HAP-1 (cell line): ENCODE measurements at places on chromosomes 12 and 14.

- DNase-seq: no peak
Measured at GRCh38 chr14:95043732-95044462, 113.4 kb downstream of the DICER1 start.

- DNase-seq: no peak
Measured at GRCh38 chr14:100130521-100130920, 28.9 kb downstream of the DEGS2 start.

GRCh38 chr14:49089107-49089506 lies 497.1 kb downstream of the RPS29 start:
- peak; percentile 16 for DNase-seq

DNA sequence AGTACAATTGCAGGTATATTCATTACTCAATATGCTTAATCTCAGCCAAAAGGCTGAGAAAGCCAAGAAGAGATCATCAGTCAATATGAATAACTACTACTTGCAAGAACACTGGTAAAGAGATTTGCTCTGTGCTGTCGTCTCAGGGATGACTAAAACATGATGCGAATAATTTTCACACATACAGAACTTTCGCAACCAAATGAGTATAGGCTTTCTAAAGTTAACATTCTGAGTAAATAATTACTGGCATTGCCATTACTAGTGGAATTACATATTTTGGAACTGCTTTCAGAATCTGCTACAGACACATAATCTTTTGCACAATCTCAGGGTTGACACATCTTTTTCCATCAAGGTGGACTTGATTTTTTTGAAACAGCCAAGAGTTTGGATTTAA lies 24.7 kb downstream of the NCKAP1L start:
- DNase-seq: no peak

GRCh38 chr12:110613071-110613770 lies 708 bp upstream of the TCTN1 start:
- no peak for DNase-seq

DNA sequence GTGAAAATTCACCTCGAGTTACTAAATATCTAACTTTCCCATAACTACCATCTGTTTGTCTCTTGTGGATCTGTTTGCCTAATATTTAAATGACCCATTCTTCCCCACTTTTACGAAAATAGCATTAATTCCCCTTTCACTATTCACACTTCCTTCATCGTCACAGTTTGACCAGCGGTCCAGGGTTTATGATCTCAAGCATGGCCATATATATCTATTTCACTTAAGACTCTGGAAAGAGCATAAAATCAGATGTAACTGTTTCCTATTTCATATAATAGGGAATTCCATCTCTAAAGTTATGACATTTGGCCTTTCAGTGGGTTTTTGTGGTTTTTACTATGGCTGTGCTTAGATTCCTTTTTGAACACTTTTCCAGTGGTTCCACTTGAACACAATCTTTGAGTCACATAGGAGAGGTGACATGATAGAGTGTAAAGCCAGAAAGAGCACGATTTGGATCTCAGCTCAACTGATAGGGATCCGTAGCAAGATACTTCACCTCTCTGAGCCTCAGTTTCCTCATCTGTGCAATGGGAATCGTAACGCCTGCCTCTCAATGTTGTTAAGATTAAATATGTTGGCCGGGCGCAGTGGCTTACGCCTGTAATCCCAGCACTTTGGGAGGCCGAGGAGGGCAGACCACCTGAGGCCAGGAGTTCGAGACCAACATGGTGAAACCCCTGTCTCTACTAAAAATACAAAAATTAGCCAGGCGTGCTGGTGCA lies 754 bp upstream of the BCL2L14 start:
- no peak for DNase-seq

DNA sequence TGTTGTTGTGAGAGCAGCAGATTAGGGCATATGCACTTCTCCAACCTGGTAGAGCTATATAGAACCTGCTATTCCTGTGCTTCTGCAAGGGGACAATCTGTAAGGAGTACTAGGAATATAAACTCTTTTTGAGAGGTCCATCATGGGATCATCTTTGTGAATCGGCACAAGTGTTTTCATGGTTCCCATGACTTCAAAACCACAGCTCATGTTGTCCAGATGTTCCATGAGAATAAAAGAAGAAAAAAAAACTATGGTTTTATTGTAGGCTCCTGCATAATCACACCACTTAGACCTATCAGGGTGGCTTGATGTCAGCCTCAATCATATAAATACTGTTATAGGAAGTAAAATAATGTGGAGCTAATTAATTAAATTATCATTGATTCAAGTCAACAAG lies 311.4 kb upstream of the ATP2B1 start:
- DNase-seq: no peak

GRCh38 chr14:100982762-100983161 lies 79.2 kb upstream of the RTL1 start:
- DNase-seq: no peak

DNA sequence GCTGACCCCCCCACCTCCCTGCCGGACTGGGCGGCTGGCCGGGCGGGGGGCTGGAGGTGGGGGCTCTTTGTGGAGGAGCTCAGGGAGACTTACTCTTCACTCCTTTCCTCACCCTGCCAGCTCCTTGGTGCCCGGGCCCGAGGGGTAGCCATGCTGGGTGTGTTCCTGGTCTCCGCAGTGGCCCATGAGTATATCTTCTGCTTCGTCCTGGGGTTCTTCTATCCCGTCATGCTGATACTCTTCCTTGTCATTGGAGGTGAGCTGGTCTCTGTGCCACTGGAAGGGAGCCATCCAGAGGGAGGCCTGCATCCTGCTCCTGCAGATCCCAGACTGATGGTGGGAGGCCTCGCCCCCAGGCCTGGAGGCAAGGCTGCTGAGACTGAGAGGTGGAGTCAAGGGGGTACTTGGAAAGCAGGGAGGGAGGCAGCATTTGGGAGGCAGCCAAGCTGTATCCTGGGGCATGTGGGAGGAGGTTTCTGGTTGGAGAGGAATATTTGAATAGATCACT lies 19.7 kb downstream of the SOAT2 start:
- no peak for DNase-seq

- DNase-seq: no peak
Measured at GRCh38 chr12:66187036-66187435, 2.0 kb upstream of the IRAK3 start.

DNA sequence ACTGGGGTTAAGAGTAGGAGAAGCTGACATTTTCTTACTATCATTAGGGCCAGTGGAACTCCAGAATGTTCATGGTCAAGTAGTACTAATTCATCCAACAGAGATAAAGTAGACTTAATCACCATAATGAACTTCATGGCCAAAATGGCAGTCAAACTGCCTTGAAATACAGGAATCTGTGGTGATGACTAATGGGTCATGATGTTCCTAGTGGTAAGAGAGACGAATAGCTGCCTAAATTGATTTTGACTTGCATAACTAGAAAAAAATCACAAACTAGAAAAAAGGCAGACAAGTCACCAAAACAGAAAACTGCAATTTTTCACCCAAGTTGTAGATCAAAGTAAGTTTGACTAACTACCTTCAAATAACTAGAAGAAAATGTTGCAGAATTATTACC lies 138.5 kb downstream of the MGAT4C start:
- DNase-seq: no peak

- DNase-seq: no peak
Measured at GRCh38 chr14:51996148-51996746, 6.9 kb downstream of the RTRAF start.

- DNase-seq: no peak
Measured at GRCh38 chr12:41709463-41710285, 435.0 kb downstream of the GXYLT1 start.

GRCh38 chr14:90759370-90760077 lies 56.7 kb downstream of the TTC7B start:
- DNase-seq: no peak

- peak; percentile 42 for DNase-seq
Measured at GRCh38 chr12:19130224-19131024, 891 bp downstream of the PLEKHA5 start.

- no peak for DNase-seq
Measured at GRCh38 chr14:56145965-56146364, 27.8 kb downstream of the PELI2 start.

- DNase-seq: no peak
Measured at GRCh38 chr12:43347026-43347425, 205.0 kb downstream of the ADAMTS20 start.

GRCh38 chr14:49920935-49921334 lies 28.1 kb downstream of the ARF6 start:
- no peak for DNase-seq

- DNase-seq: no peak
Measured at GRCh38 chr14:73754911-73755360, 40.8 kb upstream of the PNMA1 start.

- DNase-seq: no peak
Measured at GRCh38 chr14:43449291-43449690, 1057.8 kb downstream of the FSCB start.

DNA sequence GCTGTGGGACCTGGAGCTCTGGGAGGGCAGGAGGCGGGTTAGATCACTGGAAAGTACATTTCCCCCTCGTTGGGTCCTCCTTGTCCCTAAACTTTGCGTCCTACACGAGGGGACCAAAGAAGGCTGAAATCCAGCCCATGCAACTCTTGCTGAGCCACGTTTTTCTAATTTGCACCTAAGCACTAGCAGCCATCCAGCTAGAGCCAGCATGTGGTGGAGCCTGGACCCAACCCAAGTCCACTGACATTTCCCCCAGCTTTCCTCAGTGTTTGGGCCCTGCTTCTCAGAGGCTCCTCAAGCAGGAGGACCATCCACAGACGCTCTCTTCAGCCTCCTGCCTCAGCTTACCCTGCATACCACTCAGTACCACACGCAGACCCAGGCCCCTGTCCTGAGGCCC lies 49.7 kb downstream of the TSPAN11 start:
- no peak for DNase-seq

- DNase-seq: no peak
Measured at GRCh38 chr12:104042580-104042979, 7.4 kb downstream of the GLT8D2 start.

DNA sequence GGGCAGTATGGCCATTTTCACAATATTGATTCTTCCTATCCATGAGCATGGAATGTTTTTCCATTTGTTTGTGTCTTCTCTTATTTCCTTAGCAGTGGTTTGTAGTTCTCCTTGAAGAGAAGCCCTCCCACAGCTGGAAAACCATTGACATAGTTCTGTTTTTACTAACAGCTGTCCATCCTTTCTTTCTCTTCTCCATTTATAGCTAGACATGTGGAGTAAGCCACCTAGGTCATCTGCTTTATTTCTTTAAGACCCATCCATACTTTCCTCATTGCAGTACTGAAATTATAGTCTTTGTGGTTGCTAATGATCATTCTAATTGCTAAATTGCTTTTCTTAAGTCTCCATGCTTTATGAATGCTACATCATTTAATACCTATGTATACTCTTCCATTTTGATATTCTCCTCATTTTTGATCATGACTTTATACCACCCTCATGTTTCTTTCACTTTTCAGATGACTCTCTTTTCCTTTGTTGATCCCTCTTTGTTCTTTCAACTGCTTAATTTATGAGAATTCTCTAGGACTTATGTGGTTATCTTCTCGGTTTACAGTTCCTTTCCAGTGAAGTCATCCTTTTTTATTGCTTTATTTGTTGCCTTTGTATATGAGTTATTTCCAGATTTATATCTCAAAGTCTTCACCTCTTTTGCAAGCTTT lies 114.2 kb downstream of the PCNX1 start:
- DNase-seq: peak; percentile 32

DNA sequence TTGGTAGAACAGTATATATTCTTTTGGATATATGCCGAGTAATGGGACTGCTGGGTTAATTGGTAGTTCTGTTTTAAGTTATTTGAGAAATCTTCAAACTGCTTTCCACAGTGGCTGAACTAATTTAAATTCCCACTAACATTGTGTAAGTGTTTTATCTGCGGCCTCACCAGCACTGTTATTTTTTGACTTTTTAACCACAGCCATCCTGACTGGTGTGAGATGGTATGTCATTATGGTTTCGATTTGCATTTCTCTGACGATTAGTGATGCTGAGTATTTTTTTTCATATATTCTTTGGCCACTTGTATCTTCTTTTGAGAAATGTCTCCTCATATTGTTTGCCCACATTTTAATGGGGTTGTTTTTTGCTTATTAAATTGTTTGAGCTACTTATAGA lies 357.4 kb downstream of the C12orf50 start:
- DNase-seq: no peak

- DNase-seq: no peak
Measured at GRCh38 chr14:101072070-101072469, 168.5 kb upstream of the RTL1 start.

DNA sequence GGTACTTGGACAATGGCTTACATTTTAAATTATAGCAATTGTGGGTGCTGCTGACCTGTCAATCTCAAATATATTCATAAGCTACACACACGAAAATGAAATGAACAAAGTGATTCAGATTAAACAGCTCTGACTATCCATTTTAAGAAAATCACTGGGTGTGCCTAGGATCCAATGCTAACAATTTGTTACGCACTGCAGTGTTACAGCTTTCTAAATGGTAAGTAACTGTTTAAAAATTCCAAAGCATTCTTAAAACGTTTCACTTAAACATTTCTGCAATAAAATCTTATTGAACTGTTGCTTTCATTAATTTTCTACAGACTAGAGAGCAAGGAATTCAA lies 18.9 kb downstream of the LMO3 start:
- no peak for DNase-seq

- peak; percentile 32 for DNase-seq
Measured at GRCh38 chr12:75969768-75970167, 61.8 kb downstream of the PHLDA1 start.

DNA sequence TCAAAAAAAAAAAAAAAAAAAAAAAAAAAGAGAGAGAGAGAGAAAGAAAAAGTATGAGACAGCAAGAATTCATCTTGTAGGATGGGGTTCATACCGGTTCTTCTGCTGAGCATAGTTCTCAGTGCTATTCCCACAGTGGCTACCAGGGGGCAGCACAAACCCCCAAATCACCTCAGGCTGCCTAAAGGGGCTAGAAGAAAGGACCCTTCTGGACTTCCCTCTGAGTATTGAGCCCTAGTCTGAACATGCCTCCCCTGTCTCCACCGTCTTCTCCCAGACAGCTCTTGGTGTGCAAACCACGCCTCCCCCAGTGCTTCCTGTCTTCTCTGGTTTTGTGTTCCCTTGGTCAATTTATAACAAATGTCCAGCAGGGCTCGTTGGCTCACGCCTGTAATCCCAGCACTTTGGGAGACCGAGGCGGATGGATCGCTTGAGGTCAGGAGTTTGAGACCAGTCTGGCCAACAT lies 31.3 kb upstream of the SMUG1 start:
- peak; percentile 83 for DNase-seq

DNA sequence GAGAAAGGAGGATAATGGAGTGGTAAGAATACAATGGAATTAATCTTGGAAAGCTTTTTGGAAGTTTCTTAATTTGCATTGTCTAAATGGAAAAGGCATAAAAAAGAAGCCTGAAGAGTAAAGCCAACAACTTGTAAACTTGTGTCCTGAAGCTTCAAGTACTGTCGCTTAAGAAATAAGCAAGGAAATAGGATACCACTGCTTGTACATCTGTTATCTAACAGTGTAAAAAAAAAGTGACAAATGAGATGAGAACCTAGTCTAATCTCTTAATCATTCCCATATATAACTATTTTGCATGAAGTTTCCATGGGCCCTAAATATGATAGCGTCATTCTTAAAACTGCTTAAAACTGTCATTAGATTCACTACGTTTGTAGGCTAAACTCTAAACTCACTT lies 134.0 kb upstream of the DYRK2 start:
- no peak for DNase-seq

- DNase-seq: no peak
Measured at GRCh38 chr12:89783359-89784060, 74.9 kb upstream of the ATP2B1 start.

- no peak for DNase-seq
Measured at GRCh38 chr12:65657635-65658034, 166.6 kb upstream of the HMGA2 start.
